Stimulated activated CD4-positive, alpha-beta T cell treated with anti-CD3 and anti-CD28 coated beads, Interleukin-12 subunit alpha, Interleukin-12 subunit beta, amount 100 ng/mL, for 4 hours (primary cell): ENCODE measurements at places on chromosomes 4 and X.

GRCh38 chr4:39502019-39502663, 25.1 kb downstream of the UGDH start:
- DNase-seq, result no peak

- no peak for DNase-seq
Measured at GRCh38 chr4:73608689-73609594, 11.3 kb downstream of the RASSF6 start.

DNA sequence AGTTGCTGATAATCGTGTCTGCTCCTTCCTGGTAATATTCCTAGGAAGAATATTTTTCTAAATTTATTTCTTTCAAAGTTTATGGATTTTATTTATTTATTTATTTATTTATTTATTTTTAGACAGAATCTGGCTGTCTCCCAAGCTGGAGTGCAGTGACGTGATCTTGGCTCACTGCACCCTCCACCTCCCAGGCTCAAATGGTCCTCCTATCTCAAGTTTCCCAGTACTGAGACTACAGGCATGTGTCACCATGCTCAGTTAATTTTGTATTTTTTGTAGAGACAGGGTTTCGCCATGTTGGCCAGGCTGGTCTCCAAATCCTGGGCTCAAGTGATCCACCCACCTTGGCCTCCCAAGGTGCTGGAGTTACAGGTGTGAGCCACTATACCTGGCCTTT, 48.9 kb downstream of the PDLIM5 start:
- no peak for DNase-seq

DNA sequence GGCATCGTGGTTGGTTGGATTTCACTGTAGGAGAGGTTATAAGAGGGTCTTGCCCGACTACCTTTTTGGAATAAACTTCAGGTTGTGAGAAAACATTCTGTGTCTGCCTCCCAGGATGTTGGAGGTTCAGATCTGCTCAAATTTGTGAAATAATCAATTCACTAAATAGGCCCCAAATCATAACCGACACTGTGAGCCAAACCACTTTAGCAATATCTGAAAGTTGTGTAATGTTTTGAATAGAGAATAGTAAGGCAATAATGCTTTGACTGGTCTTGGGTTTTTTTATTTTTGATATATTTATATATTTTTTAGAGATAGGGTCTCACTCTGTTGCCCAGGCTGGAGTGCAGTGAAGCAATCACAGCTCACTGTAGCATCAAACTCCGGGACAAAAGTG, 131.2 kb downstream of the GLRA3 start:
- DNase-seq, result no peak
